ENCODE measurements at places on chromosomes 12 and 14.

DNA sequence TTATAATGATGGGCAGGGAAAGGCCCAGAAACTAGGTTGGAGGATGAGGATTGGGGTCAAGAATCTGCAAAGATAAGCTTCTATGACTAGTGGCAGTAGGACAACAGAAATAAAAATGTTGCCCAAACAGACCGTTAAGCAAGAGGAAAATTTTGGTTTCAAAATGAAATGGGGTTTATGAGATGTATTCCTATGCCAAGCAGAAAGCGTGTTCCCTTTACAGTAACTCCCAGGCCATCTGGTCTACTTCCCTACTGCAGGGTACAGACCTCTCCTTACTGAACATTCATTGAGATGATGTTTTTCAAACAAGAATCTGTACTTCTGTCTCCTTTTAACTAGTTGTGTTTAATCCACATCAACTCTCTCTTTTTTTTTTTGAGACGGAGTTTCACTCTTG lies 20.4 kb upstream of the TMEM229B start:
- no peak for DNase-seq

DNA sequence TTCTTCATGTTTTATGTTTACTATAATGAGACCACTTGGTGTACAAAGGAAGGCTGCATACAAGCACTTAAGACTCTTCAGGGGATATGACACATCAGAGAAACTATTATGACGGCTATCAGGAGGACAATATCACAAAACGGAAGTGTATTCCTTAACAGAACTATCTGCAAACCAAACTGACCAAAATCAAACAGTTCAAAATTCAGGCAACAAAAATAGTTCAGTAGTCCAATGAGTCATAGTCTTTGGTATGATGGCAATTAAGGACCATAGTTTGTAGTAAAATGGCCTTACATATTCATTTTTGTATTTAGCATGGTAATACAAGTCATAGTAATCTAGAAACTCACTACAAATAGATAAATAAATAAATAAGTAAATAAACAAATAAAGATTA lies 1638.7 kb upstream of the SEL1L start:
- peak; percentile 68 for DNase-seq

DNA sequence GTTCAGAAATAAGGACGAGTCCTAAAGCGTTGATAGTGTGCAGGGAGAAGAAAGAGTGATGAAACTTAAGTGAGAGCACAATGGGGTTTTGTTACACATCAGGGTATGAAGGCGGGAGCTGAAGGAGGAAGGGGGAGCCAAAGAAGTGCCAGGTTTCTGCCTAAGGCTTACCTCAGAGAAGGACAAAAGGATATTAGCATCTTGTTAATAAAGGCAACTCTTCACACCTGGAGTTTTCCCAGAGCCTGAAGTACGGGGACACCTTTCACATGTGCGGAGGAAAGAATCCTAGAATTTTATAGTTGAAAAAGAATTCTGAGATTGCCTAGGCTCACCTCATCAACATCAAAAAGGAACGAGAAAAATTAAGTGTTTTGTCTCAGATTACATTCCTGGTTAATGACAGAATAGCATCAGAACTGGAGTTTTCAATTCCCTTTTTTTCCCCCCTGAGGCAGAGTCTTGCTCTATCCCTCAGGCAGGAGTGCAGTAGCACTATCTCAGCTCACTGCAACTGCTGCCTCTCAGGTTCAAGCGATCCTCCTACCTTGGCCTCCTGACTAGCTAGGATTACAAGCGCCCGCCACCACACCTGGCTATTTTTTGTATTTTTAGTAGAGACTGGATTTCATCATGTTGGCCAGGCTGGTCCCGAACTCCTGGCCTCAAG lies 2.2 kb upstream of the SAV1 start:
- peak; percentile 24 for DNase-seq

DNA sequence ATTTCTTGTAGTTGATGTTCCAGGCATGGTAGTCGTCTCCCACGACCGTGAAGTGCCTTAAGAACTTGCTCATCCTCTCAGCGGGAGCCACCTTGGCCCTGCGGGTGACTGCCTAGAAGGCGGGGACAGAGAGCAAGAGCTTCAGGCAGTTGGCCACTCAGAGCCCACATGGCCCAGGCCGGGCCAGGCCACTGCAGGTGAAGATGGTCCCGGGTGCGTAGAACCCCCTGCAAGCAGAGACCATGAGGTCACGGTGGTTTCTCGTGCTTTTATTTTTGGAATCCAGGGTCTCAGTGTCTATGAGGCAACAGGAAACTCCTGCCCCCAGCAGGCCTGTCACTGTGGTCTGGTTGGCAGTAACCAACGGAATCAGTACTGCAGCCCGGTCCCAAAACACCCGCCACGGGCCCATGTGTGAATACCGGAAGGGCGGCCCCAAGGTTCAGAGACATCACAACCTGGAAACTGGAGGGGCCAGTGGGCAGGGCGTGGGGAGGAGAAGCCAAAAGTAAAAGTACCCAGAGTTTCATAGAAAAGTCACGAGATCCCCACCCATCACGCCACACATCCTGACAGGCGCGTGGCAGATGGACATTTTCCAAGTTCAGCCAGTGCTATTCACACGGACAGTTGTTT lies 27.5 kb downstream of the HVCN1 start:
- no peak for DNase-seq

DNA sequence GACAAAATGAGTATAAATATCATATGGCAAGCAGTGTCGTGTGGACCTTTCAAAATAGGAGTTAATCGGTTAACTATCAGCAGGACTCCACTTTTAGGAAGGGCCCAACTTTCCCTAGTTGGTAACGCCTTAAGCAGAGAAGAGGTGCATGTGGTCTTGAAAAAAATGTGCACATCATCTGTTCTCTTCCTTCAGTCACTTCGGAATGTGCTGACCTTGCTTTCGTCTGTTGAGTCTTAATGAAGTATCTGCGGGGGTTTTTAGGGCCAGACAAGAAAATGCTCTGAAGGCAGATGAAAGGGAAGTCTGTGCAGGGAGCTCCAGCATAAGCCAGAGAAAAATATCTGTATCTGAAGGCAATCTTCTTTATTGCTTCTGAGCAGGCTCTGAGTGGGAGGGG lies 185.2 kb downstream of the AEBP2 start:
- DNase-seq = peak; percentile 43

GRCh38 chr14:44029933-44030332 lies 477.1 kb downstream of the FSCB start:
- DNase-seq = peak; percentile 5

DNA sequence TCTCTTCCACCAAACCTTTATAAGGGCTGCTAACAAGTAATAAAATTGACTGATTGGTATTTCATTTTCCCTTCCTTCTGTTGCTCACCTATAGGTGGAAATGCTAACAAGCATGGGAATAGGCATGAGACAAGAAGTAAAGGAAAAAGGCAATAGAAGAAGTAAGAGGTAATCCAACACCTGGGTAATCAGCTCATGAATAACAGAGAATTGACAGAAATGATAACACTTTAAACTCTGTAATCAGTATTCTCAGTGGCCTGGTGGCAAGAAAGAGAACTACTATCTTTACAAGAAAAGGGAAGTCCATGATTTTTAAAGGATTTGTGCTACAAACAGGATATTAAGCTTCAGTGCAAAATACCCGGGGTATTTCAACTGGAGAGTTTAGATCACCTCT lies 737.8 kb downstream of the RERGL start:
- no peak for DNase-seq

- no peak for DNase-seq
Observed at GRCh38 chr14:20791187-20791586, 10.1 kb downstream of the RNASE6 start.

GRCh38 chr12:121799156-121799841 lies 4.5 kb upstream of the SETD1B start:
- peak; percentile 87 for DNase-seq

- DNase-seq = no peak
Observed at GRCh38 chr12:68114606-68115005, 44.9 kb downstream of the IFNG start.

DNA sequence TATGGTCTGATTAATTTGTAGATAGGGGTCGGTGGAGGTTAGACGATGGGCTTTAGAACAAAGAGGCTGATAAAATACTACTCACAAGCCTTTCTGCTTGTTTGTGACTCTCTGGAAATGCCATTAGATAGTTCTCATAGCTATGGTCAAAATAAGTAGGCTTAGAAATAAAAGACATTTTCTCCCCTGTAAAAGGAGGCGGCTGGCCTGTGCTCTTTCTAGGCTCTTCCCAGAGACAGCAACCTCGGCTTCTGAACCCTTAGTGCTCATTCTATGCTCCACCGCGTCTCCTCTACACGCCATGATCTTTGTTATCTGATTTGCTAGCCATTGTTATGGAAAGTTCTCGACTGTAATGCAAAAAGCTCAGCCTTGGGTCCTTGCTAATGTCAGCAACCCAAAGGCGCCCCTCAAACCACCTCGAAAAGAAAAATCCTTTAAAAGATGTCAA lies 64.5 kb downstream of the CRADD start:
- DNase-seq = no peak

DNA sequence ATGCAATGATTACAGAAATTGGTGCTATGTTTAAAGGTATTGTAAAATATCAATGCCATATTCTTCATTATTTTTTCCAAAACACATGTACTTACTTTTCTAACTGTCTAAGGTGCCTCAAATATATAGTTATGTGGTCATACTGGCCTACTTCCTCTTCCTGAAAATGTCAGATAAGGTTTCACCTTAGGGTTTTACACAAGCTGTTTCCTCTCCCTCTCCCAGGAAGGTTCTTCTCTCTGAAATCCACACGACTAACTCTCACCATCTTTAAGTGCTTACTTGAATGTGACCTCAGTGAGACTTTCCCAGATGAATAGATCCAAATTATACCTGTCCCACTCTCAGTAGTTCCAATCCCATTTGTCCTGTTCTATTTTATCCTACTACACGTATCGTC lies 11.6 kb upstream of the CLEC4D start:
- DNase-seq = no peak

DNA sequence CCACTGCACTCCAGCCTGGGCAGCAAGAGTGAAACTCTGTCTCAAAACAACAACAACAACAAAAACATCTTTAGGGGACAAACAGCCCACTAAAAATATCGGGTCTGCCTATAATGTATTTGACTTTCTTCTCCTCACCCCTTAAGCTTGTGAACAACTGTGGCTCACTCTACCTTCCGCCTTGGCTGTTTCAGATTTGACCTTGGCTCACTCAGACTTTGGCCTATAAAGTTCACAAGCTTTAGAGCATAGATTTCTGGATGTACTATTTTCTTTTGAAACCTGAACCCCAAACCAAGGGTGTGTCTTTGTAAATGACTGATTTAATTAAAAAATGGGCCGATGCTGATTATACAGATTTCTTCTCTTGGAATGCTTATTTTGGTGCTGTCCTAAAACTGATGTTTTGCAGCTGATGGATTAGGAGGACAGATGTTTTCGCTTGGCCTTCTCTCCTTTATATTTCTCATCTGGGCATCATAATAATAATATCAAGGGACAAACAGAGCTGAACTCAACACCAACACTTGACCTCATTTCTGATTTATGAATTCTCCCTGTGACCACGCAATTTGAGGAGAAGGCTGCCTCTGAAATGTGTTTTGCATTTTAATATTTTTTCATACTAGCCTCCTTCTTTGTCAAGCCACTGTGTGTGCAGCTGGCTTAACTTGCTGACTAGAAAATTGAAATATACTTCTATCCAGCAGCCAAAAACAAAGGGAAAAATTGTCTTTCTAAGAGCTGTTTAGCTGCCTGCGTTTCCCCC lies 40.2 kb upstream of the RASSF3 start:
- DNase-seq = no peak

- DNase-seq = peak; percentile 30
Observed at GRCh38 chr12:52741375-52742195, 35.6 kb downstream of the KRT76 start.

DNA sequence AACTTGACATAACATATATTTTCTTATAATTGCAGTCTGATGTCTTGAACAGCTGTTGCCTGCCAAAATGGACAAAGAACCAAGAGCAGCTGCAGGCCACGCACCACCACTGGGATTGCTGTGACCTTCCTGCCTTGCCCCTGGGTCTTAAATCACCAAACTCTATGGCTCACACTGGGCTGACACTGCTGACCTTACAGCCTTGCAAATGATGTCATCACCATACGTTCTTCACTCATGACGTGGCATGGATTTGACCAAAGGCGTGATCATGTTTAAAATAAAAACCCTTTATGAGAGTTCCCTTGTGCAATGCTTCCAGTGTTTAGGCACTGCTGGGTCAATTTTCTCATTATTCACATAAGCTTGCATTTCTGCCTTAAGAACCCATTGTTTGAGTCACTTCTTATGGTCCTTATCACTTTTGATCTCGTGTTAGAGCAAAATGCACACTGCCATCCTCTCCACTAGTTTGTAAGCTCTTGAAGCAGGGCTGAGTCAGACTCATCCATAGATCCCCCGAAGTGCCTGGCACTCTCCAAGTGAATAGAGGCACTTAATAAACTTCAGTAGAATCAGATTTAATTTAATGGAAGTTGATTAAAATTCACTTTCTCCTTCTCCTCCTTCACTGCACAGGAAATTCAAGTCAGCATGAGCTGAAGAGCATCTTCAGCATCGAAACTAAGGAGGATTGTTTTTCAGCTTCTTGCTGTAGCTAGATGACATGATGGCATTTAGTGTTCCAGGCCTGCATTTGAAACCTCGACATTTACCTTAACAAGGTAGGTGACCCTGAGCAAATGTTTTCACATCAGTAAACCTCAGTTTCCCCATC lies 132.4 kb upstream of the PZP start:
- no peak for DNase-seq

DNA sequence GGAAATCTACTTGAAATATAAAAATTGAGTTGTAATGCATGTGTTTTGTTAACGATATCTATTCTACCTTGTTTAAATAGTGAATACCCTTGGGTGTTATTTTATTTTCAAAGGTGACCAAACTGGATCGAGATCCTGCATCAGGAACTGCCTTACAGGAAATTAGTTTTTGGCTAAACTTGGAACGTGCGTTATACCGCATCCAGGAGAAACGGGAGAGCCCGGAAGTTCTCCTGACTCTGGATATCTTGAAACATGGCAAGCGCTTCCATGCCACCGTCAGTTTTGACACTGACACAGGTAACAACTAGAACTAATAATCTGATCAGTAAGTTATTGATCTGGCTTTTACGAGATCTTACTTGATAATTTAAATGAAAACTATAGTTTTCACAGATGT lies 15.9 kb downstream of the DYNC1H1 start:
- no peak for DNase-seq

- peak; percentile 70 for DNase-seq
Observed at GRCh38 chr14:52949711-52950409, 990 bp downstream of the FERMT2 start.
